SHP77 treated with DMSO at 0.1 percent for 48 hours (cell line): ENCODE measurements at places on chromosomes 7 and 10.

GRCh38 chr7:37786741-37787569, 61.4 kb upstream of the NME8 start:
- no peak for DNase-seq

DNA sequence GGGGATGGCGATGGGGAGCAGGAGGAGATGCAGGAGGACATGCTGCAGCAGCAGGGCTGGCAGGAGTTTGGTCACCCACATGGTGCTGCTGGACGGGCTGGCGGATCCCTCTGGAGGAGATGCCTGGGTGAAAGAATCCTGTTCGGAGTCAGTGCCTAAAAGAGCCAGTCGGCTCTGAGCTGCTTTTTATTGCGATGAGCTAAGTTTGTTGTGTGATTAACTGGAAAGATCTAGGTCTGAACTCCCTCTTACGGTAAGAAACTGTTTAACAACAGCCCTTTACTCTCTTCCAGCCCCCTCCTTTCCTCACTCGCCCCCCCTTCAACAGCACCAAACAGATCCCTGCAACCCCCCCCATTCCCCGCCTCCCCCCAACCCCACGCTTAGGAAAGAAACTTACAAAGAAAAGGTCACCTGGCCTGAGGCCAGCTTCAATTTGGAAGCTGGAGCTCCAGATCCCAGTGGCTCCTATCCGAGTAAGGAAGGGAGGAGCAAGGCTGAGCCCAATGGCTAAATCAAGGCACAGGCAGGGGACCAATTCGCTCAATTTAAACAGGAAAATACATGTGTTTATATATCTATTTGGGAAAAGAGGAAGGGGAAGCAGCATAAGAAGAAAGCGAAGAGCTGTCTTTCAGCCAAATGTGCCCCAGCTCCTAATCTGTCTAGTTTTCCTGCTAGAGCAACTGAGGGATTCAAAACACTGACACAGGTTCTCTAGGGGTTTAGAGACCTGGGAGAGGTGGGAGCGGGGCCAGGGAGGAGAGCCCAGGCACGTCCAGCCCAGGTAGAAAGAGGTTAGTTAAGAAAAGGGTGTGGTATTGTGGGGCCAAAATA, at the start of gene HGF:
TSS of gene HGF (minus strand) at position 157 of the 837 bp plus-strand sequence. CDS start at position 81, 76 bp downstream.
- no peak for DNase-seq

- no peak for DNase-seq
These were observed 125.7 kb downstream of the PRPF18 start for GRCh38 chr10:13712476-13712836.

- DNase-seq: no peak
These were observed 219.3 kb upstream of the TAC1 start for GRCh38 chr7:97512441-97513207.

DNA sequence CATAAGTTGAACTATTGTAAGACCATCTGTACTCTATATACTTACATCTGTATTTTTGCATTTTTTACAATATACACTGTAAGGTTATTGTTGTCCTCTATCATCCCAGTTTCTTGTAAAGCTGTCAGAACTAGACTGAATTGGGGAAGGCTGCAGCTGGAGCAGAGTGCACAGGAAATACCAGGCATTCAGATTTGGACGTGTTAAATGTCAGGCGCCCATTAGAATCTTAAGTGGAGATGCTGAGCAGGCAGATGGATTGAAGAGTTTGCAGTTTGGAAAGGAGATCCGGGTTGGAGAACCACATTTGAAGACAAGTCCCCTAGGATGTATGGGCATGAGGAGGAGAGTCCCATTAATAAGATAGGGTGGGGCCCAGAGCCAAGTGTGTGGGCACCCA, 40.4 kb downstream of the MTURN start:
- no peak for DNase-seq

- no peak for DNase-seq
These were observed 43.2 kb upstream of the FAM133B start for GRCh38 chr7:92633211-92633906.

- no peak for DNase-seq
These were observed 244.9 kb upstream of the LRRTM3 start for GRCh38 chr10:66680886-66681285.

DNA sequence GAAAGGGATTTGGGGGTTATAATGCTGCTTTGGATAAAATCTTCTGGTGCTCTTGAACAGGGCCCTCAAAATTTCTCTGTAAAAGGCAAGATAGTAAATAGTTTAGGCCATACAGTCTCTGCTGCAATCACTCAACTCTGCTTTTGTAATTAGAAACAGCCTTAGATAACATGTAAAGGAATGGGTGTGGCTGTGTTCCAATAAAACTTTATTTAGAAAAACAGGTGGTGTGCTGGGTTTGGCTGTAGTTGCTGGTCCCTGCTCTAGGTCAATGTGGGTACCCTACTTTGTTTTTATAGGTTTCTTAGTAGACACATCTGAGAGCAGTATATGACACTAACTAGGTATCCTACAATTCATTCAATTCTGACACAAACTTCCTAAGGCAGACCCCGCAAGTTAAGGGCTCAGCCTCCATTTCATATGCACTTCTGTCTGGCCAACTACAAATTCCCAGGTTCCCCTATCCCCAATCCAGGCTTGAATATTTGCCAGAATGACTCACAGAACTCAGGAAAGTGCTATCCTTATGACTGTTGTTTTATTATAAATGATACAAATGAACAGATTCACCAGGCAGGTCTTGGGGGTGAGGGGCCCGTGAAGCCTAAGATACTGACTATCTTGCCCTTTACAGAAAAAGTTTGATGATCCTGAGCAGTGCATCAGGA, 349.9 kb downstream of the RPS24 start:
- no peak for DNase-seq

DNA sequence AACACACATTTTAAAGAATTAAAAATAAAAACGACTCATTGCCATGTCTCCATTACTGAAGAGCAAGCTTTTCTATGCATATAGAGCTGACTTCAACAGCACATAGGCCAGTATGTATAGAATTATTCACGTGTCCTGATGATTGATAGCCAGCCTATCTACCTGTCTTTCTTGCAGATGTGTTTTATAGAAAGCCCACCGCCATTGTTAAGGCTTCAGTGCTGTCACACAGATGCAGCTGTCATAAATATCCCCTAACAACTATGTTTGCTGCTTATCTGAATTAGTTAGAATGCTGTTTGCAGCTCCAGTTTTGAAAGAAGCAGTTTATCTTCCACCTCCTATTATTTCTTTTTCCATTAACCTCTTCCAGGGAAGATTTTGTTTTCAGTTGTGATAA, 235.9 kb downstream of the SLC25A13 start:
- no peak for DNase-seq

- DNase-seq: no peak
These were observed 306.5 kb upstream of the NFE2L3 start for GRCh38 chr7:25845464-25845863.

GRCh38 chr10:34637418-34637911, 177.6 kb downstream of the PARD3 start:
- peak; percentile 58 for DNase-seq

- no peak for DNase-seq
These were observed 40.3 kb downstream of the SHOC2 start for GRCh38 chr10:110959379-110960332.

GRCh38 chr7:16433568-16434122, 12.3 kb upstream of the CRPPA start:
- no peak for DNase-seq

DNA sequence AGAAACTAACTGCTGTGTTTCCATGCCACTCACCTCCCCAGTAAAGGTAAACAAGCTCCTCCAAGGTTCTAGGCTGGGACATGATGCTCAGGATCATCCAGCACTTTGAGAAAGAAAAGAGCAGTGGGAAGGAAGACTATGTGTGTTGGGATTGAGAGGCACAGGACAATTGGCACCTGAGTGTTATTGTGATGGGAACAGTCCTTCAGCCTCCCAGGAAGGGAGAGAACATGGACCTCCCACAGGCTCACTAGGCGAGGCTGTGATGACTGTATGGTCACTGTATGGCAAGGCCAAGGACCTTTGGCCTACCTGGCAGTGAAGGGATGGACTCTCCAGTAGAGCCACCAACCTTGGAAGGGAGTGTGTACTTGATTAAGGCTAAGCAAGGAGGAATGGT, 123.2 kb upstream of the UNC5B start:
- no peak for DNase-seq

DNA sequence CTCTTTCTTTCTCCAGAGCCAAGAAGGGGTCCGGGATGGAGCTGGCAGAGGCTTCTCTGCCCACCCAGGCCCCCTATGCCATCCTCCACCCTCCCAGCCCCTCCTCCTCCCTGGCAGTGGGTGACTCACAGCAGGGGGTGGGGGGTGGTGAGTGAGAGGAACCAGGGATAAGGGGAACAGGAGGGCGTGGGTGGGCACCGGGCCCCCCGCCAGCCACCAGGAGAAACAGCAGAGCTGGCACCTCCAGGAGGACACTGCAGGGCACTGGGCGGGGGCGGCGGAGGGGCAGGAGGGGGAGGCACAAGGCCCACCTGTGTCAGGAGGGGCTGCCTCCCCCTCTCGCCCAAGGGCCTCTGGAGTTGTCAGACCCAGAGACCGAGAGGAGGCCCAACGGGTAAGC, 56.0 kb downstream of the CAMK2B start:
- DNase-seq: no peak

DNA sequence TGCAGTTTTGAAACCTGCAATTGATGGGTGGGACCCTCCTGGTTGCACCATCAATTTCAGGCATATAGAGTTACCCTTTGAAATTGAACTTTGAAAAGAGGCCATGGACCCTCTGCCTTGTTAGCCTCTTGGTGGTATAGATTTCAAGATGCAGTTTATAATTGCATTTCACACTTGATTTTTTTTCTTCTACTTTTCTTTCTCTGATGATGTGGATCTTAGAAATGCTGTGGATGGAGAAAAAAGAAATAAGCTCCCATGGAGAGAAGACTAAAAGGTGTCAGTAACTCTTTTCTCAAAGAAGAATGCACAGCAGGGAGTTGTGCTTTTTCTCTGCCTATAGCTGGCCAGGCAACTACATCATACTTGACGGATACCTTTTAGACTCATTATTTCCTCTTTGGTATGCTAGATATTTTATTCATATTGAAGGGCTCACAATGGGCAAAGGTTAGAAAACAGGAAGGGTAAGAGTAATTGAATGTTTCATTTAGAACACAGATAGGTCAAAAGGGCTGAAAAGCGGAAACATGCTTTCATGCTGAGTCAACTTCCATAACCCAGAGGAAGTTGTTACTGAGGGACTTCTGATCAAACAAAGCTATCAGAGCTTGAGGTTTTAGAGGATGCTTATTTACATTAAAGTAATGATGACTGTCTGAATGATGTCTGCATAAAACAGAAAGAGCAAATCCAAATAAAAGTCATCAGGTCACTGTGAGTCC, 773.2 kb upstream of the LRRN3 start:
- DNase-seq: no peak
